ENCODE measurements at places on chromosomes 7 and 10.

DNA sequence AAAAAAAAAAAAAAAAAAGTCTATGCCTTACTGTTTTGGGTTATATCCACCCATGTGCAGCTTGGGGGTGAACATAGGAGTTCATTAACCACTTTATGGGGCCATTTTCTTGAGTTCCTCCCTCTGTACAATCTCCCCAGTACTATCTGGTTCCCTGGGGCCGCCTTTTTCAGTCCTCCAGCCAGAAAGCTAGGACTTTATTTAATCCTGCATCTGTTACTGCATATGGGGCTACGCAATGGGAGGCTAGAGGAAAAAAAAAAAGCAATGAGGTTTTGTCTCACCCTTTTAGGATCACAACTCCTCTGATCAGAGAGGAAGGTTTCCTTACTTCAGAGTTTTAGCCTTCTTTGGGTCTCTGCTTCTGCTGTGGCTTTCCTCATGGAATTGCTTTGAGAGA is 51.0 kb downstream of the BTRC start:
- no peak for DNase-seq

- peak; percentile 82 for DNase-seq
Observed at GRCh38 chr7:137970253-137970975, 31.5 kb downstream of the CREB3L2 start.

GRCh38 chr10:77541247-77541646 is 96.4 kb downstream of the KCNMA1 start:
- DNase-seq = no peak

DNA sequence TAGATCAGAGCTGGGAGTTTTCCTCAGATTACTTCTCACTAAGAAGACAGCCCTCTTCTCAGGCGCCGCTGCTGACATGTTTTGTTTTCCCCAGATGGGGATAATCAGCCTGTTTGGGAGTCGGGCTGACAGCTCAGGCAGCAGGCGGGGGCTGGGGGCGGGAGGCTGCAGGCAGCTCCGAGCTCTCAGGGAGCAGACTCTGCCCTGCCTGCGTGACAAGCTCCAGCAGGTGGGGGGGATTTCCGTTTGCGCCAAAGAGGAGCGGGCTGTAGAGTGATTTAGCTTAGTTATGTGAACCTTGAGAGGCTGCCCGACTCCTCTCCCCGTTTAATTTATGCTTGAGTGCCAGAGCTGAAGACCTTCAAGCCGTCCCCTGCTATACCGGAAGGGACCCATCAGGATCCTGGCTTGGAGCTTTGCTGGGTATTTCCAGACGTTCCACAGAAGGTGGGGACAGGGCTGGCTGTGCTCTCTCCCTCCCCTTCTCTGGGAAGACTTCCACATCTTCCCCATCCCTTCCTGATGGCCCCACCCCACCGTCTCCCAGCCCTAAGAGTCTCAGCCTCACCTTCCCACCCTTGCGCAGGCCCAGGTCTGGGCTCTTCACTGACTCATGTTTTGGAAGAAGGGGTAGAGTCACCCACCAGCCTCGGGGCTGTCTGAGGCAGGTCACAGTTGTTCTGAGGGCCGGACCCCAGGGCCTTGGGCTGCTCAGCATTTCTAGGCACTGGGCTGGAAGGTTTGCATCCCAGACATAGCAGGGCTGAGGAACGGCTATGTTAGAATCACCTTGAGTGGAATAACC is 24.7 kb upstream of the ADCYAP1R1 start:
- DNase-seq = peak; percentile 72

- DNase-seq = no peak
Observed at GRCh38 chr10:17427666-17428350, 26.6 kb downstream of the ST8SIA6 start.

DNA sequence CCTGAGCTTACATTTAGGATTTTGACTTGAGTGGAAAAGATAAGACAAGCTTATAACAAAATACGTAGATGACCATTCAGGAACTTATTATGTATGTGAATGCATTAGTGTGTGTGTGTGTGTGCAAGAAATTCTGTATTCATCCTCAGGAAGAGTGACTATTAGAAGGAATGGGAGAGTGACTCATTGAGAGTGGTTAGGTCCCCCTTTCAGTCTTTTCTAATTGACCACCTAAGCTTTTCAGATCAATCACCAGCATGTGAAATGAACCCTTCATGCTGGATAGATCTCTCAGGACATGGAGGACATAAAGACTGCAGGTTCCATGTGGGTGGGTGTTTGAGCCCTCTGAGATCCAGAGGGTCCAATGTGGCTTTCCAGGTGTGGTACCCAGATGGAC is 153.5 kb downstream of the MBL2 start:
- DNase-seq = no peak

DNA sequence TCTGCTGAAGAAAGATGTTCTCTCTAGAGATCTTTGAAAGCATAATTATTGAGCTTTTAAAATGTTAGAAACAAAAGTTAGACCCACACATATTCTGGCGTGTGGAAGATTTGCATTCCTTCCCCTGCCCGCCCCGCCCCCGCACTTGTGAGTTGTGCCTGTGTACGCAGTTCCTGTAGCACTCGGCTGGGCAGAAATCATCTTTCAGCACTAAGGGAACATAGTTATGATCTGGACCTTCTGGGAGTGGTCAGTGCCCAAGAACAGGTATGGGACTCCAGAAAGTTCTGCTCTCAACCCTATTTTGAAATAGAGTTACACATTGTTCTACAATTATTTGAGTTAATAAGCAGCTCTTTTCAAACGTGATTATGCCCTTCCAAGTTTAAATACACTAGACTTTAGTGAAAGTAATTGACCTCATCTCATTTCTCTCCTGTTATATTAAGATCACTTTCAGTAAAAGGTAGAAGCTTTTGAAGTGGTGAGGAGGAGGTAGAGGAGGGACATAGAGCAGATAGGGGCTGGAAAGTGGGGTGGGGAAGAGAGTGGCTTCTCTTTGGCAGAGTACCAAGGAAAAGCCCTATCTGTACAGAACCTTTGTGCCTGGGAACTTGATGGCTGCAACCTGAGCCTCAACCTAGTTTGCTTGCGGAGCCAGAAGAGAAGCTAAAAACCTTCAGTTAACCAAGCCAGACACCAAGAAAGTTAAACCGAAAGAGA is 5.7 kb downstream of the BLVRA start:
- peak; percentile 85 for DNase-seq

DNA sequence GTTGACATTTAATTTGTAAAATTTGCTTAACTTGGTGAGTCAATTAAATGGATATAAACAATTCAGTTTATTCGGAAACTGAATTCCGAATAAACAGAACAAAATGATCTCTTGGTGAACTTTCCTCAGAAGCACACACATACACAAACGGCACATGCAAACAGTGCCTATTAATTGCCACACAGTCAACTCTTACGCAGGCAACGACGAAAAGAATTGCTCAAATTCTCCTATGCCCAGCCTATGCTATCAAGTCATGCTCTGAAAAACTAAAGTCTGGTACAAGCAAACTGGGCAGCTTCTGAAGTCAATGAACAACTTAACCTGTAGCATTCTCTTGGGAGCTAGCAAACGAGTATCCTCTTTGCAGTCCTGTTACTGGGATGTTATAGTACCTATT is 38.8 kb upstream of the ASL start:
- DNase-seq = no peak

Measured in aorta (tissue), 5 donors.